ENCODE measurements at places on chromosomes 1 and 21. TPM values are rescaled to one million over a fixed set of nuclear protein-coding genes. Genes with fewer than 3 reads are reported as not detected.

Gene WNT3A
- not detected for polyA plus RNA-seq

Gene HCRTR1
- not detected for polyA plus RNA-seq

Gene CLCA4
- not detected for polyA plus RNA-seq

Gene OR2L2
- polyA plus RNA-seq = not detected

Gene LAMC1
- 0.34 TPM for polyA plus RNA-seq

Gene C4BPB
- polyA plus RNA-seq = not detected

Gene RAB3B
- polyA plus RNA-seq = not detected

Gene RUNX1
- polyA plus RNA-seq = 60.0 TPM

Gene PCP4
- not detected for polyA plus RNA-seq

DNA sequence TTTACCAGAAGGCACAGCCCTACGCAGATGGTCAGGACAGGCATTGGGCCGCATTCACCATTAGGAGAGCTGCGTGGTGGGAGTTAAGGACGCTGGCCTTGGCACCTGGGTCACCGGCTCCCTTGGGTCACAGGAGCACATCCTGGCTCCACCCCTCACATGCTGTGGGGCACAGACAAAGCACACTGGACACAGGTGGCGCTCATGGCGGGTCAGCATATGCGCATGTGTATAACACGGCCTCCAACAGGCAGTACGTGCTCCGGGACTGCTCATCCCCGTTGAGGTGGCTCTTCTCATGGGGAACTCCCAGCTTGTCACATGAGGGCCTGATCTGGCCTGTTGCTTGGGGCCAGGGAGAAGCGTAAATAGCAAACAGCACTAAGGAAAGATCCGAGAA lies 25.0 kb downstream of the PGBD5 start:
- no peaks in the 10 kb centered on the region for H3K4me1 ChIP-seq
- no peak overlapping the region for H3K4me3 ChIP-seq
- no peaks in the 10 kb centered on the region for H3K27me3 ChIP-seq
- H3K27ac ChIP-seq = no peak overlapping the region
- H3K36me3 ChIP-seq = no peaks in the 10 kb centered on the region
- no peak for DNase-seq

GRCh38 chr21:33259428-33259827 lies 6.7 kb upstream of the IL10RB start:
- DNase-seq = no peak
- no peak overlapping the region for H3K27ac ChIP-seq
- H3K4me3 ChIP-seq = no peak overlapping the region
- no peaks in the 10 kb centered on the region for H3K27me3 ChIP-seq

- DNase-seq = no peak
- no peak overlapping the region for H3K4me3 ChIP-seq
- H3K4me1 ChIP-seq = peaks cover 14% of the 10 kb centered on the region
- H3K27ac ChIP-seq = no peak overlapping the region
- peaks cover 22% of the 10 kb centered on the region for H3K27me3 ChIP-seq
Measured at GRCh38 chr21:35987475-35987874, 72.9 kb downstream of the SETD4 start.

- DNase-seq = no peak
- H3K4me3 ChIP-seq = no peak overlapping the region
- H3K4me1 ChIP-seq = no peaks in the 10 kb centered on the region
- peaks cover 63% of the 10 kb centered on the region for H3K36me3 ChIP-seq
- no peak overlapping the region for H3K27ac ChIP-seq
Measured at GRCh38 chr1:153818876-153819275, 43.7 kb downstream of the SLC27A3 start.

DNA sequence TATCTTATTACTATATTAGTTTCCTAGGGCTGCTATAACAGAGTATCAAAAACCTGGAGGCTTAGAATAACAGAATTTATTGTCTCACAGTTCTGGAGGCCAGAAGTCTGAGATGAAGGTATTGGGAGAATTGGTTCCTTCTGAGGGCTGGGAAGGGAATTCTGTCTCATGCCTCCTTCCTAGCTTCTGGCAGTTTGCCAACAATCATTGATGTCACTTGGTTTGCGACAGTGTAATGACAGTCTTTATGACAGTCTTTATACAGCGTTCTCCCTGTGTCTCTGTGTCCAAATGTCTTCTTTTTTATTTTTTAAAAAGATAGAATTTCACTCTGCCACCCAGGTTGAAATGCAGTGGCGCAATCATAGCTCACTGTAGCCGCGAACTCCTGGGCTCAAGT lies 15.8 kb upstream of the CENPF start:
- H3K4me3 ChIP-seq = no peak overlapping the region
- no peak overlapping the region for H3K27ac ChIP-seq
- no peaks in the 10 kb centered on the region for H3K4me1 ChIP-seq
- H3K36me3 ChIP-seq = no peaks in the 10 kb centered on the region

GRCh38 chr1:160214481-160215140 lies 9.4 kb downstream of the PEA15 start:
- H3K27ac ChIP-seq = no peak overlapping the region
- H3K4me3 ChIP-seq = no peak overlapping the region
- no peak for DNase-seq
- H3K4me1 ChIP-seq = no peaks in the 10 kb centered on the region
- H3K27me3 ChIP-seq = no peaks in the 10 kb centered on the region

- no peak for DNase-seq
- peak overlapping the region; percentile 77 for H3K27ac ChIP-seq
- H3K4me3 ChIP-seq = peak overlapping the region; percentile 61
- H3K4me1 ChIP-seq = peaks cover 19% of the 10 kb centered on the region
- H3K36me3 ChIP-seq = no peaks in the 10 kb centered on the region
- H3K27me3 ChIP-seq = no peaks in the 10 kb centered on the region
Measured at GRCh38 chr1:61131716-61132115, 49.4 kb downstream of the NFIA start.

DNA sequence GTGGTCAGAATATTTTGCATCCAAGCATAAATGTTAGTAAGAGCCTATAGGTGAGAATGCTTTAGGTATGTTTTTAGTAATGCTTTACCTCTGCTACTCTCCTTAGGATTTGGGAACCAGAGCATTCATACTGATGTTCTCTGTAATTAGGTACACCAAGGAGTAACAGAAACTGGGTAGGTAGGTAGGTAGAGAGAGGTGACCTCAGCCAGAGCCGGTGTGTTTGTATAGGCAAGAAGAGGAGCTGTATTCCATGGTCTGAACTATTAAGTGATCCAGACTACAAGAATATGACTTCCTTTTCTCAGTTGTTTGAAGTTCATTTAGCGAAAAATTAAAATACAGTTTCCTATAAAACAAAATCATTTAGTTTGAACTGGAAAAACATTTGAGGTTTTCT lies 108.5 kb downstream of the SDCCAG8 start:
- H3K4me1 ChIP-seq = no peaks in the 10 kb centered on the region
- H3K27me3 ChIP-seq = no peaks in the 10 kb centered on the region
- no peak overlapping the region for H3K27ac ChIP-seq
- DNase-seq = no peak
- peaks cover 22% of the 10 kb centered on the region for H3K36me3 ChIP-seq
- no peak overlapping the region for H3K4me3 ChIP-seq

DNA sequence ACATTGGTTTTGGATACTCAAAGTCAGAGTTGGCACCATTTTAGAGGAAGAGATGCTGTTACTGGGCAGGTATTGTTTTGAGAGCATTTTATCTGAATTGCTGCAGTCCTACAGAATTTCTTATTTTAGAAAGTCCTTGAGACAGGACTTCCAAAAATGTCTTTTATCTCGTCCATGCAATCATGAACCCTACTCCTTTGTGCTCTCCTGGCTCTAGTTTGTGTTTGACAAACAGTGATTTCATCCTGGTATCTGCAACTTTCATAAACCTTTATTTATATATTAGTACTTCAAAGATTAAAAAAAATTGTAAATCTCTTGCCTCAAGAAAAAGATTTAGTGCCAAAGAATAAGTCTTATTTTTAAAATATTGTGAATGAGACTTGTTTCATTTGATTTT lies 4.6 kb upstream of the ARPC5 start:
- peaks cover 6% of the 10 kb centered on the region for H3K4me1 ChIP-seq
- no peak overlapping the region for H3K4me3 ChIP-seq
- H3K36me3 ChIP-seq = no peaks in the 10 kb centered on the region
- no peak overlapping the region for H3K27ac ChIP-seq
- H3K27me3 ChIP-seq = no peaks in the 10 kb centered on the region
- DNase-seq = no peak

- no peak overlapping the region for H3K4me3 ChIP-seq
- no peak for DNase-seq
- H3K36me3 ChIP-seq = no peaks in the 10 kb centered on the region
- no peaks in the 10 kb centered on the region for H3K27me3 ChIP-seq
- no peak overlapping the region for H3K27ac ChIP-seq
- no peaks in the 10 kb centered on the region for H3K4me1 ChIP-seq
Measured at GRCh38 chr1:19633106-19633505, 11.0 kb upstream of the NBL1 start.

DNA sequence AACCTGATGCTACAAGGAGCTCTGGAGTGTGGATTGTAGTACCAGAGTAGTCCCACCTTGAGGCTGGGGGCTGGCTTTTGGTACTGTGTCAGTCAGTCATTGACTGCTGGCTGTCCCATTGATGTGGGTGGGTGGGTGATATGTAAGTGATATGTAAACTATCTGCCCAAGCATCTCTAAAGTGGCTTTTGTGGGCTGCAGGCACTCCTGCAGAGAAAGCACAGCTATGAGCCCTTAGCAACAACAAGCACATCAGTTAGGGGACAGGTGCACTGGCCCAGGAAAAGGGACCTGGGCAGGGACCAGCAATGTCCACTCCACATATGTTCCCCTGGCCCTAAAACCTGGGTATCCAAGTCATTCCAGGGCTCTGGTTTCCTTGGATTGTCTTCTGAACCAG lies 109.9 kb downstream of the TAS1R2 start:
- no peaks in the 10 kb centered on the region for H3K27me3 ChIP-seq
- H3K36me3 ChIP-seq = no peaks in the 10 kb centered on the region
- H3K27ac ChIP-seq = no peak overlapping the region
- no peaks in the 10 kb centered on the region for H3K4me1 ChIP-seq
- H3K4me3 ChIP-seq = no peak overlapping the region

- DNase-seq = no peak
- no peaks in the 10 kb centered on the region for H3K27me3 ChIP-seq
- H3K4me3 ChIP-seq = no peak overlapping the region
- H3K36me3 ChIP-seq = no peaks in the 10 kb centered on the region
- H3K27ac ChIP-seq = no peak overlapping the region
Measured at GRCh38 chr1:170864876-170865538, 70.3 kb upstream of the MROH9 start.

DNA sequence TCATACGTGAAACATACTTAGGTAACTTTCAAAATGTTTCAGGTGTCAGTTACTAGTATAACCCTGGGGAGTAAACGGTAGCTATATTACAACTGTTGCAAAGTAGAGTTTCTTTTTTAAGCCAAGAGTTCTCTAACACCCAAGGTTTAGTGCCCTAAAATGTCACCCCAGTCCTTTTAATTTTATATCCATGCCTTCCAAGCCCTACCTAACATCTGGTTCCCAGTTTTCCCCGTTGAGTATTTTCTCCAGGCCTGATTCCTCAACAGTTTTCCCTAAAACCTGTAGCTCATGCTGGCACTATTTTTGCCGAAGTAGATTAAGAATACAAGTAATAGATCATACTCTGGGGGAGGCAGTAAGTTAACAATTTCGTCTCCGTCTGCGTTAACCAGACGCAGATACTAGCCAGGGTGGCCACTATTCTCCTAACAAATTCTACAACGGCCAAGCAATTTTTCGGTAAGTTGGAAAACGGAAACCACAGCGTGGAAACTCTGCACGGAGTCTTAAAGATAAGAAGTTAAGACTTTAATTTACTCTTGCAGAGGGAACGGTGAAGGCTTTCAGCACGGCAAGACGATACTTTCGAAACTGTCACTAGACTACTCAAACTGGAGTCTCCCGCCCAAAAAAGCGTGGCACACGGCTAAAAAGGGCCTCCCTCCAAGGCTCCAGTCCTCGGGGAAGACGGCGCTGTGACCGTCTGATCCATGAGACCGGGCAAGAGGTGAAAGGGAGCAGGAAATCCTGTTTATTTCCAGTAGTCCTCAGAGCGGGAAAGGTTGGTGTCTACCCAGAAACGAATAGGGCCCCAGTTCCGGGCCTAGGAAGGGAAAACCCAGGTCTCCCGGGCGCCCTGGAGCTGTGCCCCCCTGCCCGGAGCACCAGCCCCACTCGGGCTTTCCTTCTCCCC lies 945 bp downstream of the SRSF4 start:
- H3K27ac ChIP-seq = peak overlapping the region; percentile 91
- H3K4me1 ChIP-seq = peaks cover 35% of the 10 kb centered on the region
- peaks cover 9% of the 10 kb centered on the region for H3K36me3 ChIP-seq
- no peaks in the 10 kb centered on the region for H3K27me3 ChIP-seq
- no peak for DNase-seq
- peak overlapping the region; percentile 87 for H3K4me3 ChIP-seq

DNA sequence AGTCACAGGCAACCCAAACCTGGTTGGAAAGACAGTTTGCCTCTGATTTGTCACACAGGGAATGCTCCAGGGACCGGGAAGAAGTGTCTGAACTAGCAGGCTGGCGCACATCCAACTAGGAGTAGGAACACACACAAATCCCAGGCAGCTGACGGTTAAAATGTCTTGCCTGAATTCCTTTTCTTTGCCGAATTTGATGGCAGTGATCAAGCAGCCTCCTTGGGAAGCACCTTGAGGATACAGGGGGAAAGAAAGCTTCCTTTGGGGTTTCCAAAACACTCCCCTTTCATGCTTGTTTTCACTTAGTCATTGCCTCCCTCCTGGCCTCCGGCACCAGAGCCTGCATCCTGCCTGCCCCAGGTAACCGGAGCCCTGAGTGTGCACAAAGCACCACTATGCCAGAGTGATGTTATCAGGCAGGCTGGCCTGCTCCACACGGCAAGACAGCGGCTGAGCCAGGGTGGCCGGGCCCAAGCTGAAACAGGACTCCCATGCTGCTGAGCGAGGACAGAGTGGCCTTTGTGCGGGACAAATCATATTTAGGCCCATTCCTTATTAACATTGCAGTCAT lies 193.8 kb downstream of the LMX1A start:
- no peak overlapping the region for H3K4me3 ChIP-seq
- H3K36me3 ChIP-seq = no peaks in the 10 kb centered on the region
- DNase-seq = no peak
- H3K4me1 ChIP-seq = no peaks in the 10 kb centered on the region
- H3K27me3 ChIP-seq = no peaks in the 10 kb centered on the region

DNA sequence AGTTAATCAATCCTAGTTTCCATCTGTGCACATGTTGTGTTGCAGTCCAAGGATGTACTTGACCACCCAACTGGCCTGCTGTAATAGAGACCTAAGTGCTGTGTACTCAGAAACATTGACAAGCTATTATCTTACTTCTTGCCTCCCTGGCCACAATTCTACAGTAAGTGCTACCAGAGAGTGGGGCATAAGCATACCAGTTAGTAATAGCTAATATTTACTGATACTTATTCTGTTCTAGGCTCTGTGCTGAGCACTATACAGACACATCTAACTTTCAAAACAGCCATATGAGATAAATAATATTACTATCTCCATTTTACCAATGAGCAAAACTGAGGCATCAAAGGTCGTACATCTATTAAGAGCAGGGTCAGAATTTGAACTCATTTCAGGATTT lies 49.5 kb upstream of the NPL start:
- no peaks in the 10 kb centered on the region for H3K27me3 ChIP-seq
- no peaks in the 10 kb centered on the region for H3K36me3 ChIP-seq
- no peak for DNase-seq
- H3K27ac ChIP-seq = no peak overlapping the region
- H3K4me1 ChIP-seq = no peaks in the 10 kb centered on the region
- H3K4me3 ChIP-seq = no peak overlapping the region

GRCh38 chr1:54310439-54311328 lies 95.5 kb downstream of the SSBP3 start:
- no peaks in the 10 kb centered on the region for H3K27me3 ChIP-seq
- no peak overlapping the region for H3K4me3 ChIP-seq
- DNase-seq = no peak
- no peaks in the 10 kb centered on the region for H3K4me1 ChIP-seq
- H3K27ac ChIP-seq = no peak overlapping the region
- no peaks in the 10 kb centered on the region for H3K36me3 ChIP-seq

- DNase-seq = no peak
- no peak overlapping the region for H3K4me3 ChIP-seq
- no peaks in the 10 kb centered on the region for H3K36me3 ChIP-seq
Measured at GRCh38 chr1:10704368-10704882, 92.0 kb downstream of the CASZ1 start.
